GM19239 (cell line): ENCODE measurements at places on chromosomes 6 and 20.

DNA sequence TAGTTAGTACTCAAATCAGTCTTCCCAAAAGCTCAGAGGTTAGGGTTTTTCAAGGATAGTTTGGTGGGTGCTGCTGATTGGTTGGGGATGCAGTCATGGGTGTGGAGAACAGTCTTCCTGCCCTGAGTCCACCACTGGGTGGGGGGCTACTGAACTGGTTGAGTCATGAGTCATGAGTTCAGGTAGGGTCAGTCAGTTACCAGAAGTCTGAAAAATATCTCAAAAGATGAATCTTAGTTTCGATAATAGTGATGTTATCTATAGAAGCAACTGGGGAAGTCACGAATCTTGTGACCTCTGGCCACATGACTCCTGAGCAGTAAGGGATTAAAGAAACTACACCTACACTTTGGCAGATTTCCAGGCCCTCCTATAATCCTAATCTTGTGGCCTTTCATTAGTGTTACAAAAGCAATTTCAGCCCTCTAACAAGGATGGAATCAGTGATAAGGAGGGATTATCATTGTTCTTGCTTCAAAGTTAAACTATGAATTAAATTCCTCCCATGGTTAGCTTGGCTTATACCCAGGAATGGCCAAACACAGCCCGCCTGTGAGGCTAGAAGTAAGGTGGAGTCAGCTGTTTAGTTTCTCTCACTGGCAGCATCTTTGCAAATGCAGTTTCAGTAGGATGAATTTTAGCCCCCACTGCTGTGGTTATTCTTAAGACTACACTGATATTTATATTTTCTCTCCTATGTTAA is 33.3 kb upstream of the NKAIN2 start:
- no peak for DNase-seq

- no peak for DNase-seq
These were observed 185.7 kb downstream of the TFAP2B start for GRCh38 chr6:51004380-51004779.

DNA sequence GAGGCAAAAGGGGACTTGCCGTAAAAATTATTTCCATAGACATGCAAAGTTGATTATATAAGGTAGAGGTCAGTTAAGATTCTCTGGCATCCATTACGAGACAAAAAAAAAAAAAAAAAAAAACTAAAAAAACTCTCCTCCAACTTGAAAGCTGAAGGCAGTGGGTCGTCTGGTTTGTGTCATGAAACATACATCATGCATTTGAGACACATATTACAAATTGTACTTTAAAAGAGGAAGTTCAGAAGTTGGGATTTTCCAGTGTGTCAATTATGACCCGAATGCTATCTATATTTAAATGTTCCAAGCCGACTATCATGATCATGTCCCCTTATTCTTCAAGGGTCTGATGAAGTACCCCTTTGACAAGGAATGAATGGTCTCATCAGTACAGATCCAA is 125.1 kb downstream of the ZNF217 start:
- no peak for DNase-seq

GRCh38 chr20:17893445-17893844 is 75.1 kb downstream of the SNX5 start:
- DNase-seq, result no peak

- DNase-seq, result no peak
These were observed 34.9 kb downstream of the COL12A1 start for GRCh38 chr6:75170691-75171560.

GRCh38 chr6:157600807-157601206 is 219.8 kb downstream of the ZDHHC14 start:
- no peak for DNase-seq

DNA sequence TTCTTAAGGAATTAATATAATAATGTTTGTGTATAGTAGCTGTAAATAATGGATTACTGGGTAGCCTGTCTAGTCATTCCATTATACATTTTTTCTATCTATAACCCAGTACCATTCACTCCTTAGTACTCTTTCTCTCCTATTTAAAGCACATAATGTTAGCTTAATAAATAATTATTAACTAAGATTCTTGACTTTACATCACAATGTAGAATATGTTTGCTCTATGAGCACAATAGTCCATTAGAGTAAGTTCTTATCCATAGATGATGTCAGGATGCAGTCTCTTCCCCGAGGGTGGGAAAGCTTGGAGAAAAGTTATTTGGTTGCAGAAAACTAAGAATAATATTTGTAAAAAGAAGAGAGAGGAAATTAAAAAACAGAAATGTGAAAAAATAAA is 226.4 kb upstream of the EYS start:
- DNase-seq, result no peak

GRCh38 chr6:149052350-149053106 is 265.0 kb upstream of the TAB2 start:
- DNase-seq, result no peak

DNA sequence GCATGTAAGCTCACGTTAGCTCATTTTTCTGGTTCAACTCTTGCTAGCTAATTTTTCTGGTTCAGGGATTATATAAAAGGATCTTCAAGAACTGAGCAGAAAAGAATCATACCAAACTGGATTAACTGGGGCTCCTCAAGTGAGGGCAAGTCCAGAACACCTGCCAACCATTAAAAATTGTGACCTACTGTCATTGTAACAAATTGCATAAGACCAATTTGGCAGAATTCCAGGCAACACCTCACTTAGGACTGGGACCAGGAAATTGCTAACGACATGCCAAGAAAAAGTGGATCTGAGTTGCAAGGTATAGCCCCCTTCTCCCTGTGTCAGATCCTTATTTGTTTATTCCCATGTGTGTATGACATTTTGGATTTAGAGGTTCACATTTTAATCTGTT is 216.6 kb downstream of the HIVEP2 start:
- DNase-seq, result no peak

GRCh38 chr6:12605888-12606345 is 110.7 kb upstream of the PHACTR1 start:
- no peak for DNase-seq

DNA sequence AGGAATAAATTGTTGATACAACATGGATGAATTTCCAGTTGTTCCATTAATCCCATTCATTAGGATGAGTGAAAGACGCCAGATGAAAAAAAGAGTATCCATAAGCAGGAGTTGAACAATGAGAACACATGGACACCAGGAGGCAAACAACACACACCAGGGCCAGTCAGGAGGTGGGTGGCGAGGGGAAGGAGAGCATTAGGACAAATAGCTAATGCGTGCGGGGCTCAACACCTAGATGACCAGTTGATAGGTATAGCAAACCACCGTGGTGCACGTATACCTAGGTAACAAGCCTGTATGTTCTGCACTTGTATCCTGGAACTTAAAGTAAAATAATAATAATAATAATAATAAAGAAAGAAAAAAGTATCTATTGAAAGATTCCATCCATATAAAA is 11.1 kb downstream of the PCED1A start:
- DNase-seq, result no peak

DNA sequence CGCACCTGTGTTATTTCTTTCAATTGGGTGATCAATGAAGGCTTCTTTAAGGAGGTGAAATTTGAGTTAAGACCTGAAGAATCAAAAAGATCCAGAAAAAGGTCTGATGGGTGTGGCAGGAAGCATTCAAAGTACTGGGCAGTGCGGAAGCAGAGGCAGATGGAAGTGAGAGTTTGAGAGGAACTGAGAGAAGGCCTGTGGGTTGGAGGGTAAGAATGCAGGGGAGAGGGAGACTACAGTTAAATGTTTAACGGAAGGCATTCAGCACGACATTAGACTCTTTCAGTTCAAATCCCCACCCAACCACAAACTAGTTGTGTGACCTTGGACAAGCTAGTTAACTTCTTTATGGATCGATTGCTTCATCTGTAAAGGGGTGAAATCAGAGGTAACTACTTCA is 50.5 kb upstream of the GCM1 start:
- DNase-seq, result peak; percentile 58

DNA sequence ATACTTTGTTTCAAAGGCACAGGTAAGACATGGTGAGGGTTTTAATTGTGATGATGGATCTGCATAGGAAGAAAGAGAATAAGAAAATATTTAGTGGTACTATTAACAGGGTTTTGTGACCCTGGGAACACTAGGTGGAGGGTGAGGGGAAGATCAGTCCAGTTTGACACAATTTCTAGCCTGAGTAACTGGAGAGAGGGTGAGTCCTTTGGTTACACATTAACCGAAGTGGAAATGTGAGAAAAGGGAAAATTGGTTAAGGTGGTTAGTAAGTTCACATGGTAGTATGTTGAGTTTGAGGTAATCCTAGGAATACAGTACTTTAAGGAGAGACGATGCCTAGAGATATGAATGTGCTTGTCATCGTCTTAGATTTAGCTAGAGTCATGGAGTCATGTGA is 54.8 kb upstream of the POU3F2 start:
- no peak for DNase-seq

GRCh38 chr20:49186535-49187329 is 1.4 kb downstream of the STAU1 start:
- DNase-seq, result peak; percentile 49

DNA sequence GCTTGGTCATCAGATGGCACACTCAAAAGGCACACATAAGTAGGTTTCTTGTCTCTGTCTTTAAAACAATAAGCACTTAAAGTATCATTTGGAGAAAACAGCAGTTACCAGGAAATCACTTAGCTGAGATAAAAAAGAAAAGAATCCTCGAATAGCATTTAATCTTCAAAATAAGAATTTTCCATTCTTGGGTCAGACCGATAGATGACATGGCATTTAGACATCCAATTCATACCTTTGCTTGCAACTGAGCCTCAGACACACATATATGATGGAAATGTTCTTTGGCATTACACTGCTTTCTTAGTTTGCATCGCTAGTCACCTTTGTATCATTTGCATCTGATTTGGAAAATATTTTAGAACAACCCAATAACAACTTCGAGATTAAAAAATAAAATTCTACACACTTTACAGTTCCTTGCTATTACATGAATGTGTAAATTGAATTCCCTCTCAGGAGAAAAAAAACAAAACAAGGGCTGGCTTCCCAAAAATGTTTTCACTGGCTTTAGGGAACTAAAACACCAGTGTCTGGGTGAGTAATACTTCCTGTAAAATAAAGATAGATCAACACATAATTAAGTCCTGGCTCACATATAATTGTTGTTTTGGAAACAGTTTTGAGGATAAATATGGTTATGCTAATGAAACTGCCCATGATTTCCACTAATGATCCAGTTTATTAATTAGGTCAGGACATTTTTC is 1.3 kb upstream of the RNF217 start:
- DNase-seq, result no peak

GRCh38 chr6:12899046-12899833 is 182.7 kb downstream of the PHACTR1 start:
- no peak for DNase-seq

GRCh38 chr6:32843331-32843978 is 392 bp downstream of the PSMB8 start:
- DNase-seq, result no peak

DNA sequence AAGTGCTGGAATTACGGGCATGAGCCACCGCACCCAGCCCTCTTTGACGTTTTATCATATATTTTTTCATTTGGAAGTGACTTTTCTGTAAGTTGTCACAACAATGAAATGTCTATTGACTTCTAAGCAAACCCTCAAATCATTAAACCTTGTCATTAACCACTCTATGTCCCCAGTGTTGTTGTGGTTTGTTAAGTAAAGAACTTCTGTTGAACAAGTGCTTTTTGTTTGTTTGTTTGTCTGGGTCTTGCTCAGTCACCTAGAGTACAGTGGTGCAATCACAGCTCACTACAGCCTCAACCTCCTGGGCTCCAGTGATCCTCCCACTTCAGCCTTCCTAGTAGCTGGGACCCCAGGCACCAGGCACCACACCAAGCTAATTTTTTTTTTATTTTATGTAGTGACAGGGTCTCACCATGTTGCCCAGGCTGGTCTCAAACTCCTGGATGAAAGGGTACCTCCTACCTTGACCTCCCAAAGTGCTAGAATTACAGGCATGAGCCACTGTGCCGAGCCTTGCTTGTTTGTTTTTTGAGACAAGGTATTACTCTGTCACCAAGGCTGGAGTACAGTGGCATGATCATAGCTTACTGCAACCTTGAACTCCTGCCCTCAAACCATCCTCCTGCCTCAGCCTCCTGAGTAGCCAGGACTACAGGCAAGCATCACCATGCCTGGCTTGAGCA is 57.6 kb upstream of the LOC128125822 start:
- DNase-seq, result no peak

GRCh38 chr20:3473944-3474343 is 3.1 kb downstream of the ATRN start:
- DNase-seq, result no peak

DNA sequence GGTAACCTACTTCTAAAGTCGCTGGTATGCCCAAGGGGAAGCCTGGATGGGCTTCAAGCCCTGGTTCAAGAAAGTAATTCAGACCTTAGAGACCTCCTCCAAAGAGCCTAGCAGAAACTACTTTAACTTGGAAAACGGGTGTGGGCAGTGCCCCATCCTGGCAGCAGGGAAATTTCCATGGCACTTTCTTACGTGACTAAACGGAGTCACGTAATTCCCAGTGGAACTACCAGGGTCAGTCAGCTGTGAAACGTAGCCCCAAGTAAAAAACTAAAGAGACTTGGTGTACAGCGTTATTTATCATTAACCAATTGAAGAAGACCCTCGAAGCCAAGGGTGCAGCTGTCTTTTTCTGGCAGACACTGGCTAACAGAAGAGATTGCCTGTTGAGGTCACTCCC is 114.0 kb downstream of the RCAN2 start:
- no peak for DNase-seq

DNA sequence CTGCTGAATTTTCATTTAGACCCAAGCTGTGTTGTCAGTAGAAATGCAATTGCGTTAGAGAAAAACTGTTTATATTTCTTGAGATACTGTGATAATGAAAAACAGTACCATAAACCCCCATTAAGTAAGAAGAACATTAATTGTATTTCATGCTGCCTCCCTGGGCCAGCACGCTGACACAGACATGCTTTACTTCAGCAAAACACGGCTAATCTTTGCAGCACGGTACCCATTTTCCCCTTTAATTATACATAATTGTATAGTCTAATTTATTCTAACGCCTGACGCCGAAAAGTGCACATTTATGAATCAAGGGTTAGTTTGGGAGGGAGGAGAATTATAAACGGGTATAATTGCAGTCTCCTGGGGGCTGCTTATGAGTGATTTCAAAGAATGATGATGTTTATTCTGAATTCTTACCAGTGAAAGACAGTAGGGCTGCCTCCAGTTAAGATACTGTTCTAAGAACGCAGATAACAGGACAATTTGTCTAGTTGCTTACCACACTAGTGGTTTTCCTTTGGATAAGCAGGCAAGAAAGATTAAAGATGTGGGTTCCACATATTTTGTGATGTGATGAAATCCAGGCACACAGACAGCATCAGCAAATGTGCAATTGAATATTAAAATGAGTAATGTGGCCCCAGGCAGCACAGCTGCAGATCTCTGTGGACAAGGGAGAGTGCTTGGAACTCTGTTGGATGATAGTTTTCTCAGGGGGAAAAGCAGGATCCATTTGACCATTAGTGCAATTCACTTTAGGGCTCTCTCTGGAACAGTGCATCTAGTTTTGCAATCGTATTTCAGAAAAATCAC is 4.7 kb upstream of the SULF2 start:
- DNase-seq, result no peak

GRCh38 chr6:127514179-127514772 is 4.9 kb downstream of the MTCL3 start:
- no peak for DNase-seq

- peak; percentile 28 for DNase-seq
These were observed 2.4 kb downstream of the MTCL3 start for GRCh38 chr6:127516662-127517273.
